ENCODE measurements at places on chromosomes 5 and 9.

GRCh38 chr5:127934791-127935256 lies 148.7 kb upstream of the SLC12A2 start:
- no peaks in the 10 kb centered on the region for H3K27me3 ChIP-seq
- DNase-seq = no peak
- no peak overlapping the region for H3K27ac ChIP-seq

DNA sequence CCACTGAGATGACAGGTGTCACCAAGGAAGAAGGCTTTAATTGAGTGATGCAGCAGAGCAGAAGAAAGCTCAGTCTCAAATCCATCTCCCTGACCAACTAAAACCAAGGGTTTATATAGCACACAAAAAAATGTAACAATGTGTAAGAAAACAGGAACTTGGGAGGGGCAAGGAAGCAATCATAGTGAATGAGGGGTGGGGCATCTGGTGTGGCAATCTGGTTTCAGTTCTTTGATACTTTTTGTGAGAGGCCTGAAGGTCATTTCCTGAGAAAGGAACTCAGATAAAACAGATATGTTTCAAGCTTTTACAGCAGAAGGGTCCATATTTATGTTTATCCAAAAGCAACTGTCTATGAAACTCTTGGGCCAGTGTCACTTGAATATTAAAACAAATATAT lies 19.7 kb downstream of the CD180 start:
- H3K36me3 ChIP-seq = peaks cover 14% of the 10 kb centered on the region
- peak overlapping the region; percentile 28 for H3K27ac ChIP-seq
- no peak for DNase-seq

GRCh38 chr5:74875994-74876791 lies 10.0 kb upstream of the FAM169A start:
- DNase-seq = no peak
- H3K4me3 ChIP-seq = no peak overlapping the region
- H3K36me3 ChIP-seq = no peaks in the 10 kb centered on the region
- H3K27ac ChIP-seq = no peak overlapping the region
- H3K27me3 ChIP-seq = no peaks in the 10 kb centered on the region
- no peaks in the 10 kb centered on the region for H3K4me1 ChIP-seq

GRCh38 chr5:78533356-78533755 lies 115.2 kb downstream of the LHFPL2 start:
- H3K27me3 ChIP-seq = peaks cover 2% of the 10 kb centered on the region
- H3K4me3 ChIP-seq = no peak overlapping the region
- H3K36me3 ChIP-seq = no peaks in the 10 kb centered on the region
- no peaks in the 10 kb centered on the region for H3K4me1 ChIP-seq
- no peak for DNase-seq

- no peaks in the 10 kb centered on the region for H3K36me3 ChIP-seq
- H3K4me3 ChIP-seq = no peak overlapping the region
- no peaks in the 10 kb centered on the region for H3K4me1 ChIP-seq
- H3K27me3 ChIP-seq = peaks cover 2% of the 10 kb centered on the region
Observed at GRCh38 chr5:55445791-55446190, 89.0 kb downstream of the PLPP1 start.

DNA sequence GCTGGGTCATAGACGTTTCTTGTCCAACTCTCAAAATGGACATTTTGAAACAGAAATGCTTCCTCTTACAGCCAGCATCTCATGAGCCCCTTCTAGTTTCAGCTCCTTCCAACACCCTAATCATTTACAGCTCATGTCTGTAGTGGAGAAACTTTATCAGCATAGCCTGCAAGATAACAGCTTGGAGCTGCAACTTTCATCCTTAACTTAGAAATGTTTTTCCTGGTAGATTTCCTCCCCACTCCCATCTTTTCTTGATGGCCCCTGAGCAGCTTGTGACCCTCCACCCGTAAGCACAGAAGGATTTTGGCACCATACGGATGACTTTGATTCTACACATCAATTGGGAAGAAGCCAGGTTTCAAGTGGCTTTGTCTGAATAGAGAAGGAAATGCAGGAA lies 53.5 kb upstream of the TGFBR1 start:
- H3K27me3 ChIP-seq = peaks cover 4% of the 10 kb centered on the region
- H3K4me3 ChIP-seq = peak overlapping the region; percentile 6
- H3K36me3 ChIP-seq = peaks cover 6% of the 10 kb centered on the region
- no peak overlapping the region for H3K27ac ChIP-seq
